ENCODE measurements at places on chromosomes 7 and 10.

GRCh38 chr10:15084502-15084922 lies 4.1 kb downstream of the ACBD7 start:
- peak; percentile 61 for DNase-seq

DNA sequence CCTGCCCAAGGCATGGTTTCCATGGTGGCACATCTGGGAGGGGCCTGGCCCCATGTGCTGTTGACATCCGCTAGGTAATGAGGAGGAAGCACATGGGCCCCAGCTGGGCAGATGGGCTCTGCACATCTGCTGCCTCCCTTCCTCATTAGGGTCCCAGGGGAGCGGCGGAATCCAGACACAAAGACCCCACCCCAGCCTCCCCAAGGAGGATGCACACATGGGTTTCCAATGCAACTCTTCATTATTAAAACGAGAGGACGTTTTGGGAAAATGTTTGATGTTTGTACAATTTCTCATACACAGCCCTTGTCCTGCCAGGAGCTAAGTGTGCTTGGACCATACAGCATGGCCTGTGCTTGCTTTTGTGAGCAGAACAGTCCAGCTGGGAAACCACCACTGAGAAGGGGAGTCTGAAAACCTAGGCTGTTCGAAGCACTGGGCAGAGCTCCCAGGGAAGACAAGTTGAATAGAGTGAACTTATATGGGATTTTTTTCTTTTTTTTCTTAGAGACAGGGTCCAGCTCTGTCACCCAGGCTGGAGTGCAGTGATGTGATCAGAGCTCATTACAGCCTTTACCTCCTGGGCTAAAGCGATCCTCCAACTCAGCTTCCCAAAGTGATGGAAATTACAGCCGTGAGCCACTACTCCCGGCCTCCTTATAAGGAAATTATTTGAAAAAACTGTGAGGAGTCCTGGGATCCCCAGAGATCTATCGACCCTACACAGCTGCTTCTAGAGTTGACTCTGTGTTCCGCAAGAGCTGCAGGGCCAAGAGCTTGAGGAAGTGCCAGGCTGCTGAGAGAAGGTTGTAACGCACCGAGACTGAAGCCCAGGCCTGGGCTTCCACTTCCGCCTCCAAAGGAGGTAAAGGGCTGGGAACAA lies 23.4 kb downstream of the FAM107B start:
- DNase-seq = no peak

- no peak for DNase-seq
These were observed 664 bp upstream of the C10orf88 start for GRCh38 chr10:122954731-122955050.

- DNase-seq = no peak
These were observed 556.8 kb downstream of the DNAJB6 start for GRCh38 chr7:157893535-157894044.

DNA sequence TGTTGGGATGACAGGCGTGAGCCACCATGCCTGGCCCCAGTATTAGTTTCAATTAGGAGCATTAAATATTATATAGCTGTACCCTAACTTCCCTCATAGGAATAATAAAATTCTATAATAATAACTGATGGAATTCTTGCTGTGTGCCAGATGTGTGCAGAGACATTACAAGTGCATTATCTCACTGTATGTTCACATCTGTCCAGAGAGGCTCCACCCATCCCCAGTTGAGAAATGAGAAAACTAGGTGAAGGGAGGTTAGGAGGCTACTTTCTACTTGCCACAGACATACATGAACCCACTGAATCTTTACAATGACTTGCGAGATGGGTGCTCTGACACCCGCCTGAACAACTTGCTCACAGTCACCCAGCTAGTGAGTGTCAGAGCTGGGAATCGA lies 3.2 kb downstream of the GALNT17 start:
- DNase-seq = no peak

DNA sequence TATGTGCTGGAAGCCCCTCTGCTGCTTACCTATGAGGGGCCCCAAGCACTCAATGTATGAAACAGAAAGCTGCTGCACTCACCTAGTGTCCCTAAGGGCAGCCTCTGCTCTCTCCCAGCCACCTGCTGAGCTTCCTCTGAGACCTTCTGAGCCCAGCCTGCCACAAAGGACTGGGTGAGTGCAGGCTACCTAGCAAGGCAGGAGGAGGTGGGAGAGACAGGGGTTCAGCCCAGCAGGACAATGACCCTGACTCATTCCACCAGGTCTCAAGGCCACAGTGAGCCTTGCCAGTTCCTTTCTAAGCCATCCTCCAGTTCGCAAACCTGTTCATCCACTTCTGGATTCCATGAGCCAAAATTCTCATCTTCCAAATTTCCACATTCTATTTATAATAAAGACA lies 16.3 kb downstream of the VOPP1 start:
- no peak for DNase-seq

GRCh38 chr7:7263297-7264230 lies 81.2 kb downstream of the C1GALT1 start:
- no peak for DNase-seq

DNA sequence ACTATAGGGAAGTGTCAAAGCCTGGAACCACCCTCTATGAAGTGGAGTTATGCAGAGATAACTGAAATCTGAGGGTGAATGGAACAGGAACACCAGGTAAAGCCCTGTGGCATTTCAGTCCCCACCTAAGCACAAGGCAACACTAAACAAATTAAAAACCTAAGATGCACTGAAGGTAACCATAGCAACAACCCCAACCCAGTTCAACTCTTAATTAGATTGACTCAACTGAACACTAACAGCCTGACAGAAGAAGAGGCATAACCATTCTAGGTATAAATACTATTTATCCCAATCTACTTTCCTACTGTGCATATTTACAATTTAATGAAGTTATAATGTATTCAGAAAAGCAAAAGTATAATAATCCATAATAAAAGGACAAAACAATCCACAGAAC lies 9.2 kb upstream of the GIMAP5 start:
- DNase-seq = no peak

DNA sequence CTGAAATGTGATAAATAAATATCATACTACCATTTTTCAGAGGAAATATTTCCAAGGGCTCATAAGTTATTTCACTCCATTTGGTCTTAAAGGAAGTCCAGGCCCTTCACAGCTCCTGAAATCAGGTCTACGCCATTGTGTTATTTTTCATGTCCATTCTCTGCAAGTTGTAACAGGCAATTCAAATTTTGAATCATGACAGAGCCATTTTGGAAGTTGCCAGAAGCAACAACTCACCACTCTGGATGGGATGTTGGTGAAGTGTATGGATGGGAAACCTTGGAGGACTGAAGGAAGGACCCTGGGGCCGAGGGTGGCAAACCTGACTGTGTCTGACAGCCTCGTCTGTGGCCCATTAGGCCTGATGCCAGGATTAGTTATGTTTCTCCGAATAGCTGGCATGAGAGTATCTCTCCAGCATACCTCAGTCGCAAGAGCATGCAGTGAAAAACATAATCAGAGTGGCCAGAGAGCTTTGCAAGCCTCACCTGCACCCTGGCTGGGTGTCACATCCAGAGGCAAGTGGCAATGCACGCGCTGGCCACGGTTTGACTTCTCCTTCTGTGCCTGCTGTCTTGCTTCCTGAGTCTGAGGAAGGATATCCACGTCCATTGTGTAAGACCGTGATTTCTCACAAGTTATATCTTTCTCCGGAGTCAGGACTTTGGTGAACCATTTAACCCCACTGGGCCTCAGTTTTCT lies 87.1 kb downstream of the NRP1 start:
- no peak for DNase-seq

- DNase-seq = no peak
These were observed 3.0 kb upstream of the AQP1 start for GRCh38 chr7:30908681-30909080.

- no peak for DNase-seq
These were observed 98.5 kb downstream of the POLR1F start for GRCh38 chr7:19610194-19610943.

GRCh38 chr7:8343556-8343955 lies 81.6 kb upstream of the ICA1 start:
- no peak for DNase-seq

DNA sequence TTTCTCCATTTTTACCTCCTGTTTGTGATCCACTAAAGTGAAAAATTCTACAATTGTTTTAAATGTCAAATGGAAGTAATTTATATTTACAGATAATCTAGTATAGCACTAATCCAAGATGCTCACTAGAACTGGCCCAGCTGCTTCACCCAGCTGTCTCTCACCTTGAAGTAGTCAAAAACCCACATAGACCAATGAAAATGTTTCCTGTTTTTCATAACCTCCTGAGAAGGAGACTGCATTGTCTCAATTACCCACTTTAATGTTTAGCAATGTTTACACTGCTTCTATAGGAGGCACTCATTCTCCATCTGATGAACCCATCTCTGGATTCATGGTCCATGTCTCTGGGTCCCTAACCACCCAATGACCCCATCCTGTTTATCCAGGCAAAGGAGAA lies 56.1 kb upstream of the ADO start:
- DNase-seq = peak; percentile 21

GRCh38 chr10:102962267-102962666 lies 44.2 kb downstream of the CNNM2 start:
- no peak for DNase-seq

DNA sequence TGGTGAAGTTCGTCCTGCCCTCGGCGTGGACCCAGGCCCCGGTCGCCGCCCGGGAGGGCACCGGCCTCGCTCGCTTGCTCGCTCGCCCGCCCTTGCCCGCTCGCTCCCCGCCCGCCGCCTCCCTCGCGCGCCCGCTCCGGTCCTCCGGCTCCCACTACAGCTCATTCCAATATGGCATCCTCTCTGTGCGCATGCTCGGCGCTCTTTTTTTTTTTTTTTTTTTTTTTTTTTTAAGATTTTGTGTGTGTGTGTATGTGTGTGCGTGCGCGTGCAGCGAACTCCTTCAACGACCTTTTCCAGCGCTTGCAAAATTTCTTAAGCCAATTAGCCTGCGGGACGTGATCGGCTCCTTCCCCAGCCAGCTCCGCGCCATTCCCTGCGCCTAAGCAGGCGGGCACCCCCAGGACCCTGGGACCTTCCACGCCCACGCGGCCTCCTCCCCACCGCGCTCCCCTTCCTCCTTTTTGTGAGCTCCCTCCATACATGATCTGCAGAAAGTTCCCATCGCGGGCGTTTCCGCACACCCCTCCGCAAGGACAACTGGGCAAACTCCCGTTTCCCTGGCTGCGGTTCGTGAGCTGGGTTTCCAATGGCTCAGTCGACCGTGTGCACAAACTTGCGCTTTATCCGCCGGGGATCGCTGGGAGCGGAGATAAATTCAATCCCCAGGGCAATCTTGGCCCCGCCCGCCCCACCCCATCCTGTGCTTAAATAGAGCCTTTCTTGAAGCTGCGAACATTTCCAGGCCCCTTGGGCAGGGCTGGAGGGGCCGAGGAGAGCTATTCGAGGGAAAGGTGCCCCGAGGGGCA lies at the start of gene SFMBT2:
TSS of gene SFMBT2 (minus strand) at position 173 of the 809 bp plus-strand sequence. CDS start 29,136 bp downstream, outside the sequence.
- DNase-seq = peak; percentile 66

- DNase-seq = no peak
These were observed 147.3 kb downstream of the NRCAM start for GRCh38 chr7:108308903-108309302.

- DNase-seq = no peak
These were observed 150.6 kb downstream of the TPST1 start for GRCh38 chr7:66355756-66356155.

DNA sequence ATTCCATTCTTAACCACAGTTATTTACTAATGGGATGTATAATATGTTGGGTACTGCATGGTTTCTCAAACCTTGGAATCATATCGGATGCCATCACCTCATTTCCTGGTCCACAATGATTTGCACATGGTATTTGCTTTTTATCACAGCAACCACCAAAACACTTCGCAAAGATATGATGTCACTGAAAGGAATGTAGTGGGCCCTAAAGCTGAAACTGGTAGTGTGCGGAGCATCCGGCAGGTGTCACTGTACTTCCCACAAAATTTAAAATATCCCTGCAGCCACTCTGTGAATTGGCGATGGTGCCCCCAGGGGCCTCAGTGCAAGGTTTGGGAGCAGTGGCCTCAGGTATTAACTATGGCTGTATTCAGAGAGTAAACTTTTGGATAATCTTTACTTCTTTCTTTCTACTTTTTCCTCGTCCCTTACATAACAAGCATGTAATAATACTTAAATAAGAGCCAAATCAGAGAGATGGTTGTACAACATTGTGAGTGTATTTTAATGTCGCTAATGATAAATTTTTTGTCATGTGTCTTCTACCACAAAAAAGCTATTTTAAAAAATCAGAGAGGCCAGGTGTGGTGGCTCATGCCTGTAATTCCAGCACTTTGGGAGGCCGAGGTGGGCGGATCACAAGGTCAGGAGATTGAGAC lies 66.2 kb downstream of the FAM241B start:
- no peak for DNase-seq

- no peak for DNase-seq
These were observed 25.7 kb upstream of the ASCC1 start for GRCh38 chr10:72241691-72242252.

Data from CD4-positive, alpha-beta T cell treated with Interleukin-2 at 100 ng/mL for 4 hours (primary cell).